ENCODE measurements at places on chromosomes 13 and 19. TPM values are rescaled to one million over a fixed set of nuclear protein-coding genes. Genes with fewer than 3 reads are reported as not detected.

GRCh38 chr13:28471421-28471820 lies 23.5 kb downstream of the FLT1 start:
- no peak for DNase-seq

- H3K27ac ChIP-seq: no peak overlapping the region
- no peak overlapping the region for H3K4me3 ChIP-seq
- no peaks in the 10 kb centered on the region for H3K4me1 ChIP-seq
- no peaks in the 10 kb centered on the region for H3K27me3 ChIP-seq
- no peak for DNase-seq
- H3K36me3 ChIP-seq: no peaks in the 10 kb centered on the region
These were observed 789.7 kb upstream of the PRR20A start for GRCh38 chr13:56351041-56351440.

GRCh38 chr19:38061294-38061693 lies 154.3 kb downstream of the SIPA1L3 start:
- H3K27me3 ChIP-seq: no peaks in the 10 kb centered on the region
- no peak for DNase-seq
- H3K36me3 ChIP-seq: peaks cover 23% of the 10 kb centered on the region
- peaks cover 54% of the 10 kb centered on the region for H3K4me1 ChIP-seq
- H3K4me3 ChIP-seq: no peak overlapping the region

DNA sequence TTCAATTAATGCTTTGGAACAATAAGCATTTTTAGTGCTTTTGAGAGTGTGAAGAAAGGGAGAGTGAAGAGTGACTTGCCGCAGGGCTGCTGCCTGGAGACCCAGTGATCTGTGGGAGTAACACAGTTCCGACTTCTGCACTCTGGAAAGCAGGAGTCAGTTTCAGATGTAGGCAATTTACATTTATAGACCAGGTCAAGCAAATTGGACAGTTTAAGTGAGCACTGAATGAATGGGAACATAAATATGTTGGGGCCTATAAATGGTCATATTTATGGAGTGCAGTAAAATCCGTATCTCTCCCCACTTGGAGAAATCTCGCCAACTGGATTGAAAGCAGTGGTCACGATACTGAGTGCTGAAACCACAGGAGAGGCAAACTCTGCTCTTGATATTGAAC lies 9.4 kb upstream of the SHISA2 start:
- no peak overlapping the region for H3K4me3 ChIP-seq
- peaks cover 32% of the 10 kb centered on the region for H3K27me3 ChIP-seq
- H3K4me1 ChIP-seq: no peaks in the 10 kb centered on the region
- no peak overlapping the region for H3K27ac ChIP-seq

DNA sequence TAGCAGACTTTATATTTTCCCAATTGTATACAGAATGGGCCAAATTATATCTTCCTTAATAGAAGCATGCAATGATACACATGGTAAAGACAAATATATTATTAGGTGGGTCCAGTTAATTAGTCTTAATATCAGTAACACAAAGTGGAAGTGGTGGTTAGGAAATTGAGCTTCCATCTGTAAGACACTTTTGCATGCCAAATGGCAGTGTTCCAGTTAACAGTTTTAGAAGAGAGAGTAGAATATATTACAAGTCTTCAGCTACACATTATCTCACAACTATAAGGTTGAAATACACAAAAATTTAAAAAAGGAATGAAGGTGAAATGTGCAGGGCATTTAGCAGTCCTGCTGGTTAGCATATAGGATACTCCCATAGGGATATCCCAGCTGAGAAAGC lies 536.5 kb downstream of the PCDH9 start:
- DNase-seq: no peak
- no peaks in the 10 kb centered on the region for H3K36me3 ChIP-seq
- H3K27me3 ChIP-seq: no peaks in the 10 kb centered on the region
- H3K4me3 ChIP-seq: no peak overlapping the region

GRCh38 chr13:103656311-103656710 lies 590.1 kb upstream of the SLC10A2 start:
- DNase-seq: no peak
- no peak overlapping the region for H3K27ac ChIP-seq
- no peak overlapping the region for H3K4me3 ChIP-seq
- H3K4me1 ChIP-seq: no peaks in the 10 kb centered on the region

- DNase-seq: no peak
- peaks cover 46% of the 10 kb centered on the region for H3K36me3 ChIP-seq
- peaks cover 62% of the 10 kb centered on the region for H3K4me1 ChIP-seq
These were observed 666 bp downstream of the POMP start for GRCh38 chr13:28659621-28659970.

DNA sequence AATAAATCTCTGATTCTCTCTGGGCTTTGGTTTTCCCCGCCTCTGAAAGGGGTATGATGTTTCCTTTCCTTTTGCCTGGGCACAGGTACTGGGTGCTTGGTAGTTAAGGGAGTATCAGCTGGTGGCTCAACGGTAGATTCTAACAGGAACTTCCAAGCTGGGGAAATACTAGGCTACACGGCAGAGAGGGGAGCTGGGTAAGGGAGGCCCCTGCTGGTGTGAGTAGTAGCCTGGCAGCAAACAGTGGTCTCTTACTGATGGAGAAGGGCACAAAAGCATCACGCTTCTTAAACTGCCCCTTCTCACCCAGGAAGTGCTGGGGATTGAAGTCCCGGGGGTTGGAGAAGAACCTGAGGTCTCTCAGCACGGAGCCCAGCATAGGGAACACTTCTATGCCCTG lies 26.9 kb upstream of the CYP2A7 start:
- H3K27ac ChIP-seq: no peak overlapping the region
- no peak overlapping the region for H3K4me3 ChIP-seq
- no peaks in the 10 kb centered on the region for H3K36me3 ChIP-seq

GRCh38 chr13:109631069-109631468 lies 155.3 kb downstream of the IRS2 start:
- H3K27ac ChIP-seq: no peak overlapping the region
- H3K27me3 ChIP-seq: no peaks in the 10 kb centered on the region
- H3K36me3 ChIP-seq: no peaks in the 10 kb centered on the region
- no peak overlapping the region for H3K4me3 ChIP-seq
- H3K4me1 ChIP-seq: no peaks in the 10 kb centered on the region

DNA sequence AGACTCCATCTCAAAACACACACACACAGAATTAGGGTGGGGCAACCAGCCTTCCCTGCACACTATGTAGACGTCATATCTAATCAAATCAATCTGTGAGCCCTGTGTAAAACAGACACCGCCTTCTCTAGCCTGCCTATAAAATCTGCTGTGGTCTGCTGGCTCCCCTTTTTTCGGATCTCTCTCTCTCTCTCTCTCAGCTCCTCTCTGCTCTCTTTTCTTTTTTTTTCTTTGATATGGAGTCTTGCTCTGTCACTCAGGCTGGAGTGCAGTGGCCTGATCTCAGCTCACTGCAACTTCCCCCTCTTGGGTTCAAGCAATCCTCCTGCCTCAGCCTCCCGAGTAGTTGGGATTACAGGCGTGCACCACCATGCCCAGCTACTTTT lies 11.8 kb upstream of the CD70 start:
- no peaks in the 10 kb centered on the region for H3K27me3 ChIP-seq
- H3K36me3 ChIP-seq: no peaks in the 10 kb centered on the region
- no peak overlapping the region for H3K4me3 ChIP-seq
- no peak for DNase-seq
- H3K27ac ChIP-seq: peak overlapping the region; percentile 46
- peaks cover 46% of the 10 kb centered on the region for H3K4me1 ChIP-seq

The KL gene
- not detected for total RNA-seq

The ZNF699 gene
- total RNA-seq: 10.3 TPM

The ZNF585A gene
- total RNA-seq: 14.4 TPM

The RASA3 gene
- 17.5 TPM for total RNA-seq

The SIGLEC7 gene
- not detected for total RNA-seq
